Foreskin fibroblast (primary cell): ENCODE measurements at places on chromosomes 6 and 20.

- DNase-seq, result no peak
Measured at GRCh38 chr6:72683797-72684196, 61.9 kb downstream of the KCNQ5 start.

- no peak for DNase-seq
Measured at GRCh38 chr6:136160250-136160649, 89.9 kb downstream of the MTFR2 start.

GRCh38 chr20:61746781-61747180 is 318.9 kb downstream of the TAF4 start:
- no peak for DNase-seq

DNA sequence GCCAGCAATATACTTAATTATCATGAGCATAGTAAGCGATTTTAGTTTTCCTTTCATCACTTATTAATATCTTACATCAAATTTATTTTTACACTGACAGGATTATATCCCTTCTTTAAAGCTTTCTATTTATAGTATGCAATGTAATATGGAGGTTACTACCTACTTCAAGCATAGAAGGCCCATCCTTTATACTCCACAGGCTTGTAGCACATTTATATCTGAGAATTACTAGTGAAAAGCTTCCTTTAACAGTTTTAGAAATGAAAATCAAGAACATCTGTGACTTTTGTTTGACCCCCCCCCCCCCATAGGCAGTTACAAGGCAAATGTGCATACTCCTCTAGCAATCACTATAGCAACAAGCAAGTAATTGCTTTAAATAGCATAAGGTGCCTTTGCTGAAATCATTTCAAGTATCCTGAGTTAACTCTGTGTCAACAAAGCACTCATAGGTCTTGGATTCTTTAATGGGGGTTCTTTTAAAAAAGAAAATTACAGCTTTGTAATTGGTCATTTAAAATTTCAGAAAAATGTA is 917.7 kb downstream of the PHF3 start:
- no peak for DNase-seq

DNA sequence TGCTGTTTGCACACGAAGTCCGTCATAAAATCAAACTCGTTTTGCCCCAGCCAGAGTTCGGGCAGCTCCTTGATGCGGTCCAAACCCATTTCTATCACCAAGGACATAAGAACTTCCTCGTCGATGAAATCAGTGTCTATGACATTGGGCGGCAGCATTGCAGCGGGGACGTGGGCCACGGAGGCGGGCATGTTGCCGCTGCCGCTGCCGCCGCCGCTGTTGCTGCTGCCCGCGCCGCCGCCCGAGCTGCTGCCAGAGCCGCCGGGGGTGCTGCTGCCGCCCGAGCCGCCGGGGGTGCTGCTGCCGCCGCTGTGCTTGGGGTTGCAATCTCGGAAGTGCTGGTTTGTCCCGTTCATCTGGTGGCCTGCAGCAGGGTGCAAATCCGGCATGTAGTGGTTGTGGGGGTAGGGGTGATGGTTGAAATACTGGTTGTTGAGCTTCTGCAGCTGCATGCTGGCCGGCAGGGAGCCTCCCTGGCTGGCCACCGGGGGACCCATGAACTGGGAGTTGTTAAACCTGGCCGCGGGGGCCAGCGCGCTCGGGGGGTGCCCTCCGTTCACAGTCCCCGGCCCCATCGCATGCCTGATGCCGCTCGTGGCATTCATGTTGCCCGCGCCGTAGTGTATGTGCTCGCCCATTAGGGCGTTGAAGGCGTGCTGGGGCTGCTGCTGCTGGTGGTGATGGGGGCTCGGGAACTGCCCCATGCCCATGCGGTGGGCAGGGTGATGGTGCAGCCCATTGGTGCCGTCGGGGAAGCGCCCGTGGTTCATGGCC is 1.1 kb downstream of the CITED2 start:
- no peak for DNase-seq

- no peak for DNase-seq
Measured at GRCh38 chr20:17685168-17685567, 3.1 kb upstream of the RRBP1 start.

DNA sequence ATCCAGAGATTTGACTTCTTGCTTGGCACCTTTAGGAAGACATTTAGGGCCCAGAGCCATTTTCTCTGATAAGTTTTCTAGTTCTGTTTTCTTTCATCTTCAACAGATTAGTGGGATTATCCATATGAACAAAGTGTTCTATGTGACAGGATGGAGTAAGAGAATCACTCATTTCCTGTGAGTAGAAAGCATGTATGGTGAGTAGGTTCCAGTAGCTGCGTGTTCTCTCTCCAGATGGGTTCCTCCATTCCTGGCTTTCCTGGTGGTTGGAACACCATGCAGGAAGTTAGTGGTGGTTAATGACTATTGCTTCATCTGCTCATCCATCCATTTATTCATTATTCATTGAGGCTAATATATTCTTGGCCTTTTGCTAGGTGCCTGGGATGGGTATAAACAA is 54.0 kb downstream of the EFCAB8 start:
- DNase-seq, result no peak

DNA sequence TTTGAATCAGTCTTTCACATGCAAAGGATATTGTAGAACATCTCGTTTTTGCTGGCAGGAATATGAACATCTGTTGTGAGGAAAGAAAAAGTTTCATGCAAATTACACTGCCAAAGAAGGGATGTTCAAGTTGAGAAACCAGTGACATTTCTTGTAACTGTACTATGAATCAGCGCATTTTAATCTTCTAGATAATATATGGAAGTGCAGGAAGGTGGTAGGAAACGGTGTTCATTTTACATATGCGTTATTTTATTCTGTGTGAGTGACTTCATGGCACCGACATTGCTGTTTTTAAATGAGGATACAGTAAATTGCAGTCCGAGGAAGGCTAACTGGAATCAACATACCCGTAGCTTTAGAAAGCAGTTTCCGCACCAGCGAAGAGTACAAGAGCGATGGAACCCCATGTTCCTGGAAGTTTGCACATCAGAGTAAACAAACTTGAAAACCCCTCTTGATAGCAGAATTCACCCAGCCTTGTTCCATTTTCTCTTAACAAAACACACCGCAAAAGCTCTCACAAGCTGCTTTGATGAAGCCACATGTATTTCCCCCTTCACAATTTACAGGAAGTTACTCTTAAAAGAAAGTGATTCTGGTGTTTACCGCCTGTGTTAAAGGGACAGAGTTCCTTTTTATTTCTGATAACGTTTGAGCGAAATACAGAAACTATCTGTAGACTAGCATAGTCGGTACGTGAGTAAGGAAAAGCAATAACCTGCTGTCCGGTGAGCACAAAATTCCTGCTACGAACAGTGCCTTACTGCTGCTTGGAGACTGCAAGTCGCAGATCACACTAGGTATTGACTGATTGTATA is 11.5 kb downstream of the PRDM1 start:
- peak; percentile 63 for DNase-seq

DNA sequence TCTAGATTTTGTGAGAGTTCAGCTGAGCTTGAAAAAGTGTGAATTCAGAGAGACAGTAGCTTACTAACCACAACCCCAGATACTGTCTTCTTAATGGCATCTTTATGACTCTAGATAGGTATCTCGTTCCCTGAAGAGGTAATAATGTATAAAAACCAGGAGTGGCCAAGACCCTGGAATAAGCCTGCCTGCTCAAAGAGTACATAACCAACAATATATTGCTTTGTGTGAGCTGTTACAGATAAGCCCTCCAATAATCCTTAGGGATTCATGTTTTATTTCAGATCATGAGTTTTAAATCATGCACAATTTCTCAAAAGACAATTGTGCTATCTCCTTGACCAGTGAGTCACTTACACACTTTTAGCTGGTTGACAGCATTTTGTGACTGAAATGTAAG is 327.8 kb upstream of the ADGRB3 start:
- DNase-seq, result no peak
